ENCODE measurements at places on chromosomes 7 and 10. TPM values are rescaled to one million over a fixed set of nuclear protein-coding genes. Genes with fewer than 3 reads are reported as not detected.

GRID2IP gene
- not detected for total RNA-seq

JCAD gene
- total RNA-seq: 0.21 TPM

C1GALT1 gene
- total RNA-seq: 75.9 TPM

ZNF365 gene
- total RNA-seq: 5.9 TPM

TTYH3 gene
- 45.8 TPM for total RNA-seq

HOXA10 gene
- 4.3 TPM for total RNA-seq

KCNMA1 gene
- 3.8 TPM for total RNA-seq

PTCD1 gene
- total RNA-seq: 5.7 TPM

DMTF1 gene
- 50.0 TPM for total RNA-seq

C10orf143 gene
- total RNA-seq: 1.3 TPM

ZNF425 gene
- total RNA-seq: 4.4 TPM

UCN3 gene
- total RNA-seq: not detected

DNAH11 gene
- 0.17 TPM for total RNA-seq

OR6B1 gene
- not detected for total RNA-seq

ADIRF gene
- 57.0 TPM for total RNA-seq

TEX36 gene
- not detected for total RNA-seq

PNLIPRP1 gene
- total RNA-seq: not detected

FFAR4 gene
- not detected for total RNA-seq

HHEX gene
- 0.28 TPM for total RNA-seq

DNAJB9 gene
- 47.0 TPM for total RNA-seq

ELN gene
- total RNA-seq: not detected
